Activated CD8-positive, alpha-beta memory T cell treated with anti-CD3 and anti-CD28 coated beads, Interleukin-2, amount 10 ng/mL, durations not matched to agents 7 days and 5 days (primary cell): ENCODE measurements at places on chromosomes 5 and 9. TPM values are rescaled to one million over a fixed set of nuclear protein-coding genes. Genes with fewer than 3 reads are reported as not detected.

Gene STOM
- total RNA-seq = 93.1 TPM

Gene FOXD4
- total RNA-seq = 0.15 TPM

Gene CDC37L1
- total RNA-seq = 10.1 TPM

Gene SLC6A3
- 0.07 TPM for total RNA-seq

Gene CTNND2
- not detected for total RNA-seq

Gene CCDC180
- 5.3 TPM for total RNA-seq

Gene SURF2
- total RNA-seq = 23.2 TPM

Gene ECSCR
- 0.28 TPM for total RNA-seq

Gene LTC4S
- 1.5 TPM for total RNA-seq

Gene ZNF366
- total RNA-seq = not detected

Gene MRPS2
- total RNA-seq = 34.7 TPM

Gene SOX30
- not detected for total RNA-seq

Gene PPP1R26
- total RNA-seq = 0.28 TPM

Gene INSL4
- not detected for total RNA-seq

Gene SLC25A2
- total RNA-seq = 0.56 TPM

Gene ITGA1
- total RNA-seq = 66.8 TPM

Gene PCA3
- total RNA-seq = not detected

Gene FBP2
- total RNA-seq = not detected

Gene ADAMTSL1
- total RNA-seq = not detected

Gene PAEP
- total RNA-seq = not detected

Gene EPB41L4A
- total RNA-seq = 1.3 TPM

Gene SHOC1
- total RNA-seq = not detected

Gene FGF18
- total RNA-seq = not detected

Gene CER1
- total RNA-seq = not detected

Gene TLX3
- not detected for total RNA-seq

Gene BNIP1
- total RNA-seq = 16.3 TPM

Gene ZFYVE16
- total RNA-seq = 12.1 TPM

Gene DOK3
- total RNA-seq = 5.7 TPM

Gene CAVIN4
- total RNA-seq = 0.33 TPM

Gene GPBP1
- 95.0 TPM for total RNA-seq

Gene SPATA31C1
- total RNA-seq = not detected

Gene AFF4
- total RNA-seq = 32.6 TPM

Gene TAS2R1
- total RNA-seq = not detected

Gene DAPK1
- total RNA-seq = 1.2 TPM

Gene RGS3
- total RNA-seq = 76.4 TPM

Gene TOPORS
- 12.1 TPM for total RNA-seq

Gene PRR16
- not detected for total RNA-seq

Gene SLC4A9
- 0.07 TPM for total RNA-seq

Gene CKMT2
- not detected for total RNA-seq

Gene OTP
- total RNA-seq = not detected

Gene SLIT3
- total RNA-seq = 0.09 TPM

Gene MIER3
- total RNA-seq = 24.8 TPM

Gene NPR3
- total RNA-seq = not detected

Gene SCGB3A2
- total RNA-seq = not detected

Gene HAVCR2
- total RNA-seq = 51.9 TPM

Gene RNF208
- 2.9 TPM for total RNA-seq

Gene CDX1
- not detected for total RNA-seq

Gene PCDHA1
- not detected for total RNA-seq

Gene SGCD
- not detected for total RNA-seq

Gene SV2C
- 0.26 TPM for total RNA-seq

Gene PLK2
- 4.9 TPM for total RNA-seq

Gene IL13
- total RNA-seq = 119 TPM

Gene SPATA6L
- total RNA-seq = 0.73 TPM

Gene SOHLH1
- total RNA-seq = not detected

Gene FRMPD1
- not detected for total RNA-seq

Gene PCDHB8
- total RNA-seq = not detected
